ENCODE measurements at places on chromosomes 7 and 10.

DNA sequence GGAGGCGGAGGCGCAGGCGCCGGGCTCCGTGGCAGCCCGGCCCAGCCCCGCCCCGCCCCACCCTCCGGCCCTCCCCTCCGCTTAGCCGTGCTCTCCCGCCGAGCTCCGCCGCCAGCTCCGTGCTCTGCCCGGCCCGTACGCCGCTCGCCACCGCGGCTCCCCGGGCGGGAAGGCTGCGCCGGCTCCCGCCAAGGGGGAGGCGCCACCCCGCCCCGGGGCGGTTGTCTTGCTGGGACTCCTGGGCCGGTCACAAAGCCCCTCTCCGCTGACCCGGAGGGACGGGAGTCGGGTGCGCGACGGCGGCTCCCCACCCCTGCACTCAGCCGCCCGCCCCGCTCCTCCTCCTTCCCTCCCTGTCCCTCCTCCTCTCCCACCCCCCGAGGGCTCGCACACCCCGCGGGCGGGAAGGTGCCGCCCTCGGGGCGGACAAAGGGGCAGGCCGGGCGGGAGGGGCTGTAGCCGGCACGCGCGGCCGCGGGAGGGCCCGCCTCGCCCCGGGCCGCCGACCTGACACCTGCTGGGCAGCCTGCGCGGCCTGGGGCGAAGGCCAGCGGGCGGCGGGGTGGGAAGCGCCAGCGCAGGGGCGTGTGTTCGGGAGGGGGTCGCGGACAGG lies 11.5 kb upstream of the SP8 start:
- DNase-seq = no peak

- DNase-seq = no peak
Measured at GRCh38 chr10:77457266-77457665, 180.3 kb downstream of the KCNMA1 start.

GRCh38 chr7:96667026-96667425 lies 42.6 kb downstream of the SEM1 start:
- no peak for DNase-seq

GRCh38 chr10:131802156-131802915 lies 98.5 kb upstream of the PPP2R2D start:
- no peak for DNase-seq

GRCh38 chr10:12822126-12822892 lies 179.2 kb downstream of the CCDC3 start:
- DNase-seq = no peak

DNA sequence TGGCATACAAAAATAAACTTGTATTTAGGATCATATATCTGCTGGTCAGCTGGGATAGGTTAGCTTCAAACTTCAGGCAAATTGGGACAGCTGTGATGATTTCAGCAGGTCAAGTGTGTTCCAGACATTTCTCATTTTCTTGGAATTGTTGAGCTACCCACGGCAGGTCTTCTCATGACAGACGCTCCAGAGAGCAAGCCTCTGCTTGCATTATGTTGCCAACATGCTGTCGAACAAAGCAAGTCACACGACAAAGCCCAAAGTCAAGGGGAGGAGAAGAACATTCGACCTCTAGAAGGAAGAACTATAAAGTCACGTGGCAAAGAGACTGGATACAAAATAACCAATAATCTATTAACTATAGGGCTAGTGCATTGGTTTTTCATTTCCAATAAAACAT lies 103.5 kb downstream of the RAB18 start:
- DNase-seq = no peak

DNA sequence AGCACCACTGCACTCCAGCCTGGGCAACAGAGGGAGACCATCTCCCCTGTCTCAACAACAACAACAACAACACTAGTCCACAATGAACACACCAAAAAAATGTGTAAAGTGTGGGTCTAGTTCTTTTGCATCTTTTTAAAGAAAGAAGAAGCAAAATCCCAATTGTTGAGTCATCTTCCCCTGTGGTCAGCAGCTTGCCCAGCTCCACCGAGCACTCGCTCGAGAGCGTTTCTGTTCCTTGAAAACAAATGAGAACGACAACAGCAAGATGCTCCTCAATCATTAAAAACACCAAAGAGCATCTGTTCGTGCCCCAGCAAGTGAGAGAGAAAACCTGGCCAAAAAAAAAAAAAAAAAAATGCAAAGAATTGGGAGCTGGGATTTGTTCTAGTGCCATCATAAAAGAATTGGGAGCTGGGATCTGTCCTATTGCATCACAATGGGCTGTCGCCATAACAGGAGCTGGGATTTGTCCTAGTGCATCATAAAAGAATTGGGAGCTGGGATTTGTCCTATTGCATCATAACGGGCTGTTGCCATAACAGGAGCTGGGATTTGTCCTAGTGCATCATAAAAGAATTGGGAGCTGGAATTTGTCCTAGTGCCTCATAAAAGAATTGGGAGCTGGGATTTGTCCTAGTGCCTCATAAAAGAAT lies 118.1 kb downstream of the PTPRN2 start:
- DNase-seq = no peak

DNA sequence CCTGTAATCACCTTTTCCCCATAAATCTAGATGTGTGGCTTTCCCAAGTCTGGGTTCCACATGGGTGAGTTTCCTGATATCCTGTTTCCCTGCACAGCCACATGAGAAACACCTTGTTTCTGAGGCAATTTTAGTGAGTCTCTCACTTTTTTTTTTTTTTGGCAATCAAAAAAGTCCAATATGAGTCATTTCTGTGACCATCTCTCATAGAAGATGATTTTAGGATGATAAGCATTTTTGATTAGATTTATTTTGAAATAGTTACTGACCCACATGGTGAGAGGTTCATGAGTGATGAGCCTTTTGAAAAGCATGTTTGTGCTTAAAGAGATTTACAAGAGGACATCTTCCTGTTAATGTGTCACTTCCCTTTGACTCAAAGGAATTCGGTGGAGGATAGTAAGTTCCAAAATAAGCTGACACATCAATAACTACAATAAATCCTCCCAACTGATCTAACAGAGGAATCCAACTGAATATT lies 464.0 kb downstream of the INHBA start:
- no peak for DNase-seq

DNA sequence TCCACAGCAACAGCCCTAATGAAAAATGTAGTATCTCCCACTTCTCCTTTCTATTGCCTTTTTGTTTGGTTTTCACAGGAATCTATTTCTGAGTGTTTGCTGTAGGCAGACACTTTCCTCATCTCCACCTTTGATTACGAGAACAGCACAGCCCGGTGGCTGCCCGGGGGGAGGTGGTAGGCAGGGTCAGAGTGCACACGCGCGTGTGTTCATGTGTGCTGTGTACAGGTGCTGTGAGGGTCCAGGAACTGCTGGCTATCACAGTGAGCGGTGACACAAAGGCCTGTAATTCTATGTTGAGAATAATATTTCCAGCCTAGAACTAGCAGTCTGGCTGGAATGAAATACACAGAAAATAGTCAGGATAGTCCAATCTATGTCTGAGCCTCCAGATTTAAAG lies 212.8 kb downstream of the ADARB2 start:
- DNase-seq = no peak

All from stimulated activated naive B cell treated with anti-CD40 and anti-IgM and Interleukin-4, amounts not matched to agents 10 μg/mL and 1 μg/mL and 100 μg/mL, for 72 hours (primary cell).